ENCODE measurements at places on chromosomes 5 and 9.

DNA sequence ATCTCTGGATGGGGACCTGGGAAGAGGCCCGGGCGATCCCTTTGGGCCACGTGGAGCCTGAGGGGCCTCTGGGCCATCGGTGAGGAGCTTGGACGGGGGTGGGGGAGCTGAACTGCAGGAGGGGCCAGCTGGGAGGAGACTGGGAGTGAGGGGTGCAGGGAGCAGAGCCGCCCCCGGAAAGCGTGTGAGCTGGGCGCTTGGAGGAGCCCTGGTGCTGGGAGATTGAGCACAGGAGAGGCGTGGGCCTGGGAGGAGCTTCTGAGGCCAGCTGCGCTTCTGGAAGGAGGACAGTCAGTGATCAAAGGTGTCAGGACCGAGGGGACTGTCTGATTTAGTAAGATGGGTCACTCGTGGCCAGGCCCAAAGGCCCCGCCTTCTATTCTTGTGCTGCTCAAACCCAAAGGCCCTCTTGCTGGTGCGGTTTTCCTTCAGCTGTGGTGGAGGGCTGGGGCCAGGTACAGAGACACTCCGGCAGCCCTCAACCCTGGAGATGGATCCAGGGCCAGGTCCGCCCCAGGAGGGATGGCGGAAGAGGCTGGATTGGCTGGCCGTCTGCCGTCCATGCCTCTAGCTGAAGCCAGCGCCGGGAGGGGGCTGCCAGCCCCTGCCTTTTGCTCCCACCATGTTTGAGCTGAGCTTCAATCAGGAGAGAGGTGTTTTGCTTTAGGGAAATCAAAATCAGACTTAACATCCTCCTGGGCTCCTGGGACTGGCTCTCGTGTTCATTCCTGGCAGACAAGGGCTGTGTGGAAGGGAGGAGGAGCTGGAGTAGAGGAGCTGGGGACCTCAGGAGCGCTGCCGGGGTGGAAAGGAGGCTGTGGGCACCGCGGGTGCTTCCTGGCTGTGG, 21.6 kb downstream of the NCS1 start:
- DNase-seq: no peak

DNA sequence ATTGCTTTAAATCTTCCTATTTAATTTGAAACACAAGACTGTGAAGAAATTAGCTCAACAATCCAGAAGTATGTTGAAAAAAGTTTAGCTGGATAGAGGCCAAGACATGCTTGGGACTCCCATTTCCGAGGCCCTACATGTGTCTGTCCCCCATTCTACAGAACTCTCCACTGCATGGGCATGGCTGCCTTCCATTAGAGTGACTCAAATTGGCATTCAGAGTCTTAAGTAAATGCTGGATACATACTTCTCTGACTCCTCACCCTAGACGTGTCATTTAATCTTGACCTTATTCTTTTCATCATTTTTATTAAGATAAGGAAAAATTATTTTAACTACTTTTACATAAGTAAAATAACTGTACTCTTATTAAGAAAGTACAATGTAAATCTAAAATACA, 530.4 kb upstream of the CDH9 start:
- DNase-seq: no peak

DNA sequence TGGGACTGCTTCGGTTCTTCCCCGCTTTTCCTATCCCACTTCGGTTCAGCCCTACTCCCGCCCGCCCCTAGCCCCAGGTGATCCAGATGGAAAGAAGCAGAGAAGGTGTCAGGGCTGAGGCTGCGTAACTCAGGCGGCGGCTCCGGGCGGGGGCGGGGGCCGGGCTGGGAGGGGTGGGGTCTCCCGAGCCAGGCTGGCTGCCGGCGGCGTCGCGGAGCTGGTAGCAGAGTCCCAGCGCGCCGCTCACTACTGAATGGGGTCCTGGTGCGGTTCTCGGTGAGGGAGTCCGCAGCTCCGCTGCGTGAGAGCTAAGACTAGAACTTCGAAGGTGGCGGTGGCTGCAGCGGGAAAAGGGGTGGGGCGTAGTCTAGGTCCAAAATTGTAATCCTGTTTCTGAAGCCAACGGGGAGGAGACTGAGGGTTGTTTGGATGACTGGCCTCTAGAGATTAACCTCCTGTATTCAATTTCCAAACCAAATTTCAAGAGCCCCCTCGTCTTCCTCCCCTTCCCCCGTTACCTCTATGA, 1.4 kb downstream of the PRR16 start:
- DNase-seq: no peak

- no peak for DNase-seq
These were observed 352.3 kb downstream of the SLCO4C1 start for GRCh38 chr5:101943784-101944183.

- DNase-seq: no peak
These were observed 136.4 kb downstream of the GRIA1 start for GRCh38 chr5:153626836-153627235.

DNA sequence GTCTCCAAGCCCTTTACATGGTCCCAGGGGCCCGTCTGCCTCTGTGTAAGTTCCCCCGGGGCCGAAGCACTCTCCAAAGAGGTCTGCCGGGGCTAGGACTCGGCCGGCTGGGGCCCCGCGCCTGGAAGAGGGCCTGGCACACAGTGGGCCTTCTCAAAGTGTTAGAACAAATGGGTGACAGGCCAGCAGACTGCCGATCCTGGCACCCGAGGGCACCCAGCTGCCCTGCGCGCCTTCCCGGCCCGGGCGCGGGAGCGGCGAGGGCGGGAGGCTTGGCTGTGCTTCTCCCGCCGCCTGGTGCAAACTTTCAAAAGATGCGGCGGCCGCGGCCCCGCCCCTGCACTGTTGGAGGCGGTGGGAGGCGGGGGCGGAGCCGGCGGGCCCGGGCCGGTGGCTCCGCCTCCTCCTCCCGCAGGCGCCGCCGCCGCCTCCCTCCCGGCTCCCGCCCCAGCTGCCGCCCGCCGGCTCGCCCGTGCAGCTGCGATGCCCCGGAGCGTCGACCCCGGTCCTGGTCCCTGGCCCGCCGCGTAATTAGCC, at the start of gene NEURL1B:
Gene NEURL1B, plus strand, starts transcription at position 442 of the 537 bp plus-strand sequence. CDS start 144 bp downstream, outside the sequence.
- peak; percentile 48 for DNase-seq

DNA sequence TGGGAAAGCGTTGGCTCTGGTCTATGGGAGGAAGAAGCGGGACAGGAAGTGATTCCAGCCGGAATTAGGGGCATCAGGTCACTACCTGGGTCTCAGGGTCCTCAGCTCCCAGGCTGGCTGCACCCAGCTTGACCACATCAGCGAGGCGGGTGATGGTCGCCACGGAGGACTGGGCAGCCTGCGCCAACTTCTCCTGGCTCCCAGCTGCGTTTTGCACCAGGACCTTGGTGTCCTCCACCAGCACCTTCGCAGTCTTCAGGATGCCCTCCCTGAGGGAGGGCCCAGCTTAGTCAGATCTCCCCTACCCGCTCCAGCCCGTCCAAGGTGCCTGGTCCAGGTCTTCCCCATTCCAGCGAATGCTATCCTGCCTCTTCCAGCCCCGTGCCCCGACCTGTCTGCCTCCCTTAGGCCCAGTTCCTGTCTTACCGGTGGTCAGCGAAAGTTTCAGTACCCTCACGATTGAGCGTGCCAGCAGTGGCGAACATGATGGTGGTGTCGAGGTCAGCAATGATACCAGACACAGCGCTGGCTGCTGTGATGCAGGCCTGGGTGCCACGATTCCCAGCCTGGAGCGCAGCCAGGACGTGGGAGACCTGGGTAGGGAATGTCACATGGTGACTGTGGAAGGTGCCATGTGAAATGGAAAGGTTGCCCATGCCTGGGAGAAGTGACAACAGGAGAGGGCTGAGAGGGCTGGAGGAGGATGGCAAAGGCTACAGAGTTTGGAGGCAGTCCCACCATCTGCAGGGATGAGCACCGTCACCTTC, 14.4 kb upstream of the TPM2 start:
- DNase-seq: no peak

- DNase-seq: no peak
These were observed 40.9 kb downstream of the ANKRD55 start for GRCh38 chr5:56192246-56192645.

DNA sequence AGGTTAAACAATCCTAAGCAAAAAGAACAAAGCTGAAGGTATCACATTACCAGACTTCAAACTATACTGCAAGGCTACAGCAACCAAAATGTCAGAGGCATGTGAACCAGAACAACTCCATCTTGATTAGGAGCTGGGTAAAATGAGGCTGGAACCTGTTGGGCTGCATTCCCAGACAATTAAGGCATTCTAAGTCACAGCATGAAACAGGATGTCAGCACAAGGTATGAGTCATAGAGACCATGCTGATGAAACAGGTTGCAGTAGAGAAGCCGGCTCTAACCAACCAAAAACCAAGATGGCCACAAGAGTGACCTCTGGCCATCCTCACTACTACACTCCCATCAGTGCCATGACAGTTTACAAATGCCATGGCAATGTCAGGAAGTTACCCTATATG, 252.0 kb downstream of the RASEF start:
- peak; percentile 27 for DNase-seq

GRCh38 chr9:110130791-110131416, 77.1 kb downstream of the C9orf152 start:
- DNase-seq: no peak

DNA sequence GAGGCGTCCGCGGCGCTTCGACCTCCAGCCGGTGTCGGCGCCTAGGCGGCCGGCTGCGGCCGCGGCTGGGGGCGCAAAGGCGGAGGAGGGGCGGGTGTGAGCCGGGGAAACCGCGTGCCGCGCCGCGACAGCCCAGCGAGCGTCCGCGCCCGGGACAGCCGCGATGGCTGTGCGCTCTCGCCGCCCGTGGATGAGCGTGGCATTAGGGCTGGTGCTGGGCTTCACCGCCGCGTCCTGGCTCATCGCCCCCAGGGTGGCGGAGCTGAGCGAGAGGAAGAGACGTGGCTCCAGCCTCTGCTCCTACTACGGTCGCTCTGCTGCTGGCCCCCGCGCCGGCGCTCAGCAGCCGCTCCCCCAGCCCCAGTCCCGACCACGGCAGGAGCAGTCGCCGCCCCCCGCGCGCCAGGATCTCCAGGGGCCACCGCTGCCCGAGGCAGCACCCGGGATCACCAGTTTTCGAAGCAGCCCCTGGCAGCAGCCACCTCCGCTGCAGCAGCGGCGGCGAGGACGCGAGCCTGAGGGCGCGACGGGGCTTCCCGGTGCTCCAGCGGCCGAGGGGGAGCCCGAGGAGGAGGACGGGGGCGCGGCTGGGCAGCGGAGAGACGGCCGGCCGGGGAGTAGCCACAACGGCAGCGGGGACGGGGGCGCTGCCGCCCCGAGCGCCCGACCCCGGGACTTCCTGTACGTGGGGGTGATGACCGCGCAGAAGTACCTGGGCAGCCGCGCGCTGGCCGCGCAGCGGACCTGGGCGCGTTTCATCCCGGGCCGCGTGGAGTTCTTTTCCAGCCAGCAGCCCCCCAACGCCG, 605 bp downstream of the CHSY3 start:
- no peak for DNase-seq

DNA sequence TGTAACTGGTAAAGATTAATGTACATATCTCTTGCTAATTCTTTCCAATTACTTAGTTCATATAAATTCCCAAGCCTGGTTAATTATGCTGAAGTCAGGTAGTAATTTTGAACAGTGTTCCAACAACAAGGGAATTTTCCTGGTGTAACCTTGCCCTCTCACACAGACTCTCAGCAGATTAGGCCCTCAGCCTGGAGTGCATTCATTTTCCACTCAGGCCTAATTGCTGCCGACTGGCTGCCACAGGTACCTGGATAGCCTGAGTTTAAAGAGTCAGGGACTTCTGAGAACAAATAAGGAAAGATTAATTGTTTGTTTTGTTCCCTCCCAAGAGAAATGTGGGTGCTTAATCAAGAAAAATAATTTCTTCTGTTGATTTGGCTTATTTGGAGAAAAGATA, 71.4 kb downstream of the PPIC start:
- peak; percentile 34 for DNase-seq

DNA sequence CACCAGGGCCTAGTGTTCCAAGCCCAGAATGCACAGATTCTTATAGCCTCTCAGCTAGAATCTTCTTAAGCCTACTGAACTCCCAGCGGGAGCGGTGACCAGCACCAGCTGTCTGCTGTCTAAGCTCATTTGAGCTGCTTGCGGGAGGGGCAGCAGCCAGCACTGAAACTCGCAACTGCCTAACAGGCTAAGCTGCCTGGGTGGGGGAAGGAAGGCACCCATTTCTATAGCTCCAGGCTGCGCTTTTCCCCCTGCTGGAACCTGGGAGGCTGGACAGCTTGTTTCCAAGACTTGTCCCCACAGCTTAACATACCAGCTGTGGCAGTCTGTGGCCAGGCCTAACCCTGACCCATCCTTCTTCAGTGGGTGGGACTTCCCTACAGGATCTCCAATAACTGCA, 512.9 kb downstream of the EFNA5 start:
- DNase-seq: no peak

GRCh38 chr5:150042459-150042858, 41.9 kb downstream of the HMGXB3 start:
- no peak for DNase-seq

GRCh38 chr9:105363837-105364236, 84.0 kb upstream of the FSD1L start:
- DNase-seq: no peak

DNA sequence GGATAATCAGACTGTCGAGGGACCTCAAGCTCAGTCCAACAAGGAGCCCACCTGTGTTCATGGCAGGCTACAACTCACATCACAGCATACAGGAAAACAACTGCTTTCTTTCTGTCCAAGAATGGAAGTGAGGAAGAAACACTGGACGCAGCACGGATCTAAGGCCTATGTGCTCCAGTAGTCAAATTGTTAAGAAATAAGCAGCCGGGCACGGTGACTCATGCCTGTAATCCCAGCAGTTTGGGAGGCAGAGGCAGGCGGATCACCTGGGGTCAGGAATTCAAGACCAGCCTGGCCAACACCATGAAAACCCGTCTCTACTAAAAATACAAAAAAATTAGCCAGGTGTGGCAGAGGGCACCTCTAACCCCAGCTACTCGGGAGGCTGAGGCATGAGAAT, 427.8 kb downstream of the BNC2 start:
- no peak for DNase-seq

GRCh38 chr9:93660352-93661046, 84.1 kb downstream of the PHF2 start:
- no peak for DNase-seq

DNA sequence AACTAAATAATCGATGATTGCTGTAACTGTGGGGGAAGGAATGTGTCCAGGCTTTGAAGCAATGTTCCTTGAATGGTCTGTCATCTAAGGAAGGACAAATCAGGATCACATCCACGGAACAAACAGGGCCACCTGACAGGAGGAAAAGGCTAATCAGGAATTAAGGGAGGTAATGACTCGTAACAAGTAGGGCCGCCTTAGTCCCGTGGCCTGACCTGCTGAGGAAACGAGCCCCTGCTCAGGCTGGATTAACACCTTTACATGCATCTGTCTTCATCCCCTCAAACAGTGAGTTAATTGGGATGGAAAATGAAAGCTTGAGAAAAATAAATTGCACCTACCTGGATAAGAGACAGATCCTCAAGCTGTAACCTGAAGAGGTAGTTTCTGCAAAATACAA, 227.8 kb downstream of the SEMA5A start:
- no peak for DNase-seq

DNA sequence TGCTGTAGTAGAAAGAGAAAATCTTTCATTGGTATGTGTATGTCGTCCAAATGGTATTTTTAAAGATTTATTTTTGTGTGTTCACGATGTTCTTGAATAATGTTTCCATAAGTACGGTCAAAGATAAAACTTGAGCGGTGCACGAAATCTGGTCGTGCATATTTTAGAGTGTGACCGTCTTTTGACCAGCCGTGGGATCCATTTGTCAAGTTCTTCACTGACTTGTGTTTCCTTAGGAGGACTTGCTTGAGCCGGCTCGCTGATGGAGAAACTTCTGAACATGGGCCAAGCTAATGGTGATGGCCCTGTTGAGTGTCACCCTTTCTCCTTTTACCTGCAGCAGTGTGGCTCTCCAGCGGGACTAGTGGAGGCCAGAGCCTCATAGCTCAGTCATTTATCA, 11.1 kb upstream of the STC2 start:
- DNase-seq: no peak
